NCI-H526 (cell line): ENCODE measurements at places on chromosomes 2 and 18.

GRCh38 chr18:35411625-35412351 is 34.7 kb upstream of the ZNF396 start:
- DNase-seq = no peak

- peak; percentile 25 for DNase-seq
Measured at GRCh38 chr2:156436497-156437085, 412 bp downstream of the GPD2 start.

DNA sequence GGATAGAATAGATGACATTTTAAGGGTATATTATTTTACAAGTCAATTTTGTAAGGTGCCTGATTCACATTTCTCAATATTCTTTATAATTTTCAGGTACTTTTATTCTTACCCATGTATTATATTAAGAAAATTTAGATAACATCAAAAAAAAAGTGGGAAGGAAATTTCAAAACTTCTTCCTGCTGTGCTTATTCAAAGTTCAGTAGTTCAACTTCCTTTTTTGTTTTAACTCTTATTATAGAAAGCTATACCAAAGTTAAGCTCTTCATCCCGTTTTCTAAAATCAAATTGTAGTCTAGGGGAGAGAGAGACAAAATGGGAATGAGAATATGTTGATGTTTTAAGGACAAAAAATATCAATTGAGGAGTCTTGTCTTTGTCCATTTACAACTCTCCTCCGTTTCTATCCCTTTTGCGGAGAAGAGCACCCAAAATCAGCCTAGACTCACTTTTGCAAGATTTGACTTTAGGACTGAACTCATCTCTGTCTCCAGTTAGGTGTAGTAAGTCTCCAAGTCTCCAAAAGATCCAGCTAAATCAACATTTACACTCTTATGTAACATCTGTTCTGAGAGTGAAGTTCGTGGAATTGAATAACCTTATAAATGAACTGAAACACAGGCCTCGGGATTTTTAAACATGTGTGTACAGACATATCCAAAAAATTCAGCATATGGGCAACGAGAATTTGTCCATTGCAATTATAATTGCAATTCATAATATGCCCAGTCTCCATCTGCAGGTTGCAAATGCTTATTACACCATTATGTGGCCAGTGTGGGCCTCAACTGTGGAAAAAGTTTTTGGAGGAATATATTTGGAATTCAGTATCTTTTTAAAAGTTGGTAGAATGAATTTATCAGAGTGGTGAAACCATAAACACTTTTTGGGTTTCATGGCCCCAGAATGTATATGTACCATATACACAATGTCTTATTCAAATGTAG is 23.9 kb downstream of the FAM124B start:
- DNase-seq = no peak

DNA sequence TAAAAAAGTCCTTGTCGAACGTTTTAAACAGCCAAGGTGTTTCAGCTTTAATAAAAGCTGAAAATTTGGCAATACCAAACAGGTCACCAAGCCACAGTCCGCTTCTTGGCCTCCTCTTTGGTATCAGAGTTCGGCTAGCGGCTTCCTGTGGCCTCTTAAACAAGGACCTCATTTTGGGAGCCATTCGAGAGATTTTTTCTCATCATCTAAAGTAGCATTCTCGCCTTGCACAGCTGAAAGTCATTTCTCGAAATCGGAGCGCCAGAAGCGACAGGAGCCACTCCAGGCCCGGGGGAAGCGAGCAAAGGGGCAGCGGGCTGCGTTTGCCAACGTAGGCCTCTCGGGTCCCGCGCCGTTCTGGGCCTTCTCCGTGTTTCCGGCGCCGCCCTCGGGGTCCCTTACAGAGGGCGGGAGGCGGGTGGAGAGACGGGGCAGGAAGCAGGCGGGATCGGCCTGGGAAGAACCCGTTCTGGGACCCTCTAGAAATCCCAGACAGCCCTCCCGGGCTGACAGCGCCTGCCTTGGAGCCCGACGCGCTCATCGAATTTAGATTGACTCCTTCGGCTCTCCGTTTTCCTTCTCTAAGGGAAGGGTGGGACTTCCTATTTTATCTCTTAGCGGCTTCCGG is 522 bp upstream of the ZNF407 start:
- peak; percentile 38 for DNase-seq

DNA sequence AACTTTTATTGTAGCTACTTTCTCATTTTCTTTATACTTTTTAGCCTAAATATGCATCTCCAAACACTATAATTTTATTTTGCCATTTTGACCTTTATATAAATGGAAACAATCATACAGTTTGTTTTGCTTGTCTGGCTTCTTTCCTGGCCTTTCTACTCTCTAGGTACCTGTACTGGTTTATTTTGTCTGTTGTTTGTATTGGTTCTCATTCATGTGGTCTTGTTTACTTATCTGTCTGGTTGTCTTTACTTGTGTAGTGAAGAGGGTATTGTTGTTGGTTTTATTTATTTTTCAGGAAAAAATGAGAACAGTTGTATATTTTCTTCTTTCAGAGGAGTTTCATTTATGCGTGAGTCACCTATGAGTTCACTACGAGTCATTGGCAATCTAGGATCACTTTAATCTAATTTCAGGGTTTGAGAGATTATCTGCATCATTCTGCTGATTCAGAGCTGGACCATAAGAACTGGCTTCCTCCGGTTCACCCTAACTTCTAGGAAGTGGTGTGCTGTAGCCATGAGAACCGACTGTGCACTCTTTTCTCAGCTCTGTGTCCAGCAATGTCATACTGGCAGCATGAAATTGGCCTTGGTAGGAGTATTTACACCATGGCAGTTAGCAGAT is 33.1 kb upstream of the HDAC4 start:
- DNase-seq = no peak

GRCh38 chr2:219510512-219511135 is 3.7 kb upstream of the ASIC4 start:
- DNase-seq = no peak

- DNase-seq = no peak
Measured at GRCh38 chr2:232653441-232653840, 20.0 kb downstream of the EFHD1 start.

GRCh38 chr2:3611589-3611988 is 16.7 kb downstream of the COLEC11 start:
- DNase-seq = no peak

GRCh38 chr2:240481720-240482119 is 46.3 kb downstream of the GPC1 start:
- DNase-seq = no peak

DNA sequence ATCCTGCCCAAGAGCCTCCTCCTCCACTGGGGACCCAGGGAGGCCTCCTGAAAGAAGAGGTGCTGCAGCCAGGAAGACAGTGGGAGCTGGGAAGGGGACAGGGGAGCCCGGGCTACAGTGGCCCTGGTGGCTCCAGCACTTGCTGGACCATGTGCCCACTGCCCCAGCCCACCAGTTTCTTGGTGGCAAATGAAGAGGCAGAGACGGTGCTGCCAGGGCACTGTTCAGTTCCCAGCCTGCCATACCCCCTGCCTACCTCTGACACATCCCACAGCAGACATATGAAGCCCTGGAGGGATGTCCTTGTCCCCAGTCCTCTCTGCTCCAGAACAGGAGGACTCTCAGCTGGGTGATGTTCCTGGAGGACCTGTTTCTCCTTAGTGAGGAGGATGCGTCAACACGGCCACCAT is 3.7 kb downstream of the RAMP1 start:
- no peak for DNase-seq

- DNase-seq = no peak
Measured at GRCh38 chr2:106338043-106338442, 130.2 kb downstream of the RGPD3 start.

DNA sequence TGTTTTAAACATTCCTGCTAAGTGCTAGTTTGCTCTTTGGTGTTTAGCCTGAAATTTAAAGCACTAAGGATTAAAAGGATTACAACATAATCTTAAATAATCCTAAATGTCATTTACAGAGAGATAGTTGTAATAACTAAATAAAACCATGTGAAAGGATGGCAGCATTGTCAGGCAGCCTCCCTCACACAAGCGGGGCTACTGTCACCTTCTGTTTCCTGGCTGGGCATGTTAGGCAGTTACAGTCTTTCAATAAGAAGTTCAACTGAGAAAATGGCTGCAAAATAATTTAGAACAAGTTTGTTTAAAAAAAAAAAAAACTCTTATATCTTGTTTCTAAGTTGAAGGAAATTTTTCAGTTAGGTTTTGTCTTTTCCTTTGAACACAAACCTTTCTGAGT is 124.9 kb downstream of the ARHGAP15 start:
- DNase-seq = no peak

DNA sequence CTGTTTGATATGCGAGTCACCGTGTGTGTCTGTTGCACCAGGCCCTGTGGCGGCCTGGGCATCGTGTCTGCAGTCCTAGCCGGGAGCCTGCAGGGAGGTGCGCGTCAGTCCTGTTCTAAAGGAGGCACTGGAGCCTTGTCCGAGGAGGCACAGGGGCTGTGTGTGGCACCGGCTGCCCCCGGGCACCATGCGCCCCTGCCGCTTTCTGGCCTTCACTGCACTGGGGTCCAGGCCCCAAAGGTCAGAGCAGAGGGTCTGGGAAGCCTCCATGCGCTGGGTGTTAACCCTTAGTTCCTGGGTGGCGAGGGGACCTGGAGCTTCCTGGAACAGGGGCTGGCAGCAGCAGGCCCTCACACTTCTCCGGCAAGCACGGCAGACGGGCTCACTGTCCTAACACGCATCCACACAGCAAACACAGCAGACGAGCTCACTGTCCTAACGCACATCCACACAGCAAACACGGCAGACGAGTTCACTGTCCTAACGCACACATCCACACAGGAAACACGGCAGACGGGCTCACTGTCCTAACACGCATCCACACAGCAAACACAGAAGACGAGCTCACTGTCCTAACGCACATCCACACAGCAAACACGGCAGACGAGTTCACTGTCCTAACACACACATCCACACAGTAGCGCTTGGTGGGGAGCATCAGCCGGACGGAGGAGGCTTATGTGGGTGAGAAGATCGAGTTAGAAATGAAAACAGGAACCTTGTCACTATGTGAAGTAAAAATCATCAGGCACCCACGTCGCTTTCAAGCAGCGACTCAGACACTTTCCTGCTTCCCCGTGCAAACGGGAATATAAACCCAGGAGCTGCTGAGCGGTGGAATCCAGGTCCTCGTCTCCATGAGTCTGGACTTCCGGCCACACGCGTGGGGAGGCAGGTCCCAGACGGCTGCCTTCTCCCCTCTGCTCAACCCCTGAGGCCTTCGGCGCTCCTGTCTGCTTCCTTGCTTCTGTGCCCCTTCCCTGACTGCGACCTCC is 65.3 kb downstream of the TPO start:
- no peak for DNase-seq

- DNase-seq = no peak
Measured at GRCh38 chr2:46210063-46210462, 87.1 kb upstream of the EPAS1 start.

- DNase-seq = no peak
Measured at GRCh38 chr2:132978840-132979239, 308.8 kb upstream of the LYPD1 start.
